ENCODE measurements at places on chromosomes 6 and 20. TPM values are rescaled to one million over a fixed set of nuclear protein-coding genes. Genes with fewer than 3 reads are reported as not detected.
A peak's percentile ranks its signal among the peaks of the same experiment; 100 is the strongest.

DNA sequence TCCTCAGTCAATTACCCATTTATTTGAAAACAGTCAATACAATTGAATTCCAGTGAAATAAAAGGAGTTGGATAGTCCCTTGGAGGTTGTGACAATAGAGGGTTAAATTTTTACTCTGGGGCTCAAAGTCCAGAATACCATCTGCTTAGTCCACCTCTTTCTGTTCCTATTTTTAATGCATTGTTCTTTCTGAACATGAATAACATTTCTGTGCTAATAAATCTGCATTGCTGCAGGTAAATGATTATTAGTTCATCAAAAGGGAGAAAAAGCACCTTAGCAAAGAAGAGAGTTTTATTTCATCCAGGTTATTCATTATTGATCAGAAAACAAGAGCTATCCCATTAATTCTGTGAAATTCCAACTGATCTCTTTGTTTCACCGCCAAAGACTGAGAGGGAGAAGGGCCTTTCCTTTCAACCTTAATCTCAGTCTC is 166.1 kb upstream of the OLIG3 start:
- no peak for DNase-seq

DNA sequence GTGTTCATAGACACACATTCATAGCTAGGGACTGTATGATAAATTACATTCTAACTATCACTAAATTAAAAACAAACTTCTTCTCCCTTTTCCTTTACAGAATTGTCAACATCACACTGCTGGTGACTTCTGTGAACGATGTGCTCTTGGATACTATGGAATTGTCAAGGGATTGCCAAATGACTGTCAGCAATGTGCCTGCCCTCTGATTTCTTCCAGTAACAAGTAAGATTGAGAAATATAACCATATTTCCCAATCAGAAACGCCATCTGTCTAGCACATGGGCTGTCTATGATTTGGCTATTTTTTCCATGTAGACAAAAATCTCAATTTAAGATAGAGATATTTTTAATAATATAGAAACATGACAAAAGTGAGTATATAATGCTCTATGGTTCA is 367.7 kb downstream of the ARHGAP18 start:
- no peak for DNase-seq

GRCh38 chr6:159464816-159465215 is 228.2 kb downstream of the SOD2 start:
- DNase-seq: no peak

GRCh38 chr20:48492715-48493070 is 335.1 kb downstream of the PREX1 start:
- DNase-seq: no peak

The IFNGR1 gene
- 53.5 TPM for total RNA-seq

DNA sequence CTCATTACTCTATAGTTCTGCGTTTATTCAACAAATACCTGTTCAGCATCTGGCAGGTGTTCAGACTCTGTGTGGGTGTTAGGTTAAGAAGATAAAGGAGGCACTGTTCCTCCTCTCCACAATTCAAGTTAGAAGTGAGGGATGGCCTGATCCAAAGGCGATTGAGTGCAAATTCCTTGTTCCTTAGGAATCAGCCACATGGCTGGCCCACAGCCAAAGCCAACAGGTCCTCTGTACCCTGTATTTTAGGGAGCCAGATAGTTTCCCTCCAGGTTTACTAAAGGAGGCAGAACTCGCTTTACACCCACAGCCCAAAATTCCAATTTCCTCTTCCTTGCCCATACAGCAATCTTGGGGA is 5.0 kb upstream of the CD40 start:
- no peak for DNase-seq

- DNase-seq: no peak
Observed at GRCh38 chr6:74596588-74596987, 609.3 kb downstream of the COL12A1 start.

The ADAM33 gene
- 215 TPM for total RNA-seq

- DNase-seq: no peak
Observed at GRCh38 chr6:150686566-150686965, 86.9 kb downstream of the PLEKHG1 start.

The CALHM6 gene
- total RNA-seq: not detected

DNA sequence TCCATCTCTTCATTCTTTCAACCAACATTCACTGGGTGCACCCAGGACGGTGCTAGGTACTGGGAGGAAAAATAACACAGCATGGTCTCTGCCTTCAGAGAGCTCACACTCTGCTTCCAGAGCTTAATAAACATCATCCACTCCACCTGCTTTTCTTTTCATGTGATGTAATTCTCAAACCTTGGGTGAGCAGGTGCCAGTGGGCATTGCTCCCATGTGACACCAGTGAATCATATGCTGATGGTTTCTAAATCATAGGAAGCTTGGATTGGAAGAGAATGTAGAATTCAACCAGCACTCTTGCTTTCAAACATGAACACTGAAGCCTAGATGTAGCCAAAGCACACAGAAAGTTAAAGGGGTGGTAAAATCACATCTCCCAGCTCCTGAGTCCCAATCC is 189.8 kb downstream of the FOXA2 start:
- DNase-seq: no peak

GRCh38 chr6:114449659-114450058 is 106.8 kb upstream of the HS3ST5 start:
- DNase-seq: no peak

DNA sequence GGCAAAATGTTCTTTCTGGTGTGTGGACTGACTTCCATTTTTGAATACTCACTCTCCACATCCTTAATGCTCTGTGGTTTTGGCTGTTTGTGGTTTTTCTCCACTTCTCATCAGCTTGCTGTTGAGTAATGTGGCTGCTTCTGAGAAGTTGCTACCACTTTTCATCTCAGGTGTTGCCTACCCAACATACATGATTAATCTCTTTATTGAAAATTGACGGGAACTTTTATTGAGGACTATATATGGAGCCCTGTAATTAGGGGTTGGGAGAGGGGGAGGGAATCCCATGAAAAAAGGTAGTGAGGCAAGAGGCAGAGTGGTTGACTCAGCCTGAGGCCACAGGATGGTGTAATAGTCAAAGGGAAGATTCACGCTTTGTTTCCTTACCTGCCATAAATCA is 17.6 kb downstream of the IL22RA2 start:
- no peak for DNase-seq

DNA sequence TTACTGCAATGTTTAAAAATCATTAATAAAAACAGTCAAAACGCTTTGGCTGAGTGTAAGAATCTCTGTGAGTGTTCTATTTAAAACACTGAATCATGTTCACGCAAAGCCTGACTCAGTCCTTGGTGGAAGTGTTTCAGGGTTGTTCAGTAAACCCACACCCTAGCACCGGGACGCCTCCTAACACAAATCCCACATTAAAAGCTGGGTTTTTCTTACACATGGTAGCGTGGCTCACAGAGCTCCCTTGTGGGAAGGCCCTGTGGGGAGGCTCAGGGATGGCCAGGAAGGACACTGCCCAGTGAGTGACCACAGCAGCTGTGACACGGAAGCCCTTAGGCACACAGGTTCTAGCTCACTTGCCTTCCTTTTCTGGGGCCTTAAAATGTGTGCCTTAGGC is 80.2 kb downstream of the GMPR start:
- DNase-seq: no peak

The KCNQ5 gene
- total RNA-seq: 0.34 TPM

GRCh38 chr20:528923-529604 is 14.5 kb downstream of the CSNK2A1 start:
- no peak for DNase-seq

DNA sequence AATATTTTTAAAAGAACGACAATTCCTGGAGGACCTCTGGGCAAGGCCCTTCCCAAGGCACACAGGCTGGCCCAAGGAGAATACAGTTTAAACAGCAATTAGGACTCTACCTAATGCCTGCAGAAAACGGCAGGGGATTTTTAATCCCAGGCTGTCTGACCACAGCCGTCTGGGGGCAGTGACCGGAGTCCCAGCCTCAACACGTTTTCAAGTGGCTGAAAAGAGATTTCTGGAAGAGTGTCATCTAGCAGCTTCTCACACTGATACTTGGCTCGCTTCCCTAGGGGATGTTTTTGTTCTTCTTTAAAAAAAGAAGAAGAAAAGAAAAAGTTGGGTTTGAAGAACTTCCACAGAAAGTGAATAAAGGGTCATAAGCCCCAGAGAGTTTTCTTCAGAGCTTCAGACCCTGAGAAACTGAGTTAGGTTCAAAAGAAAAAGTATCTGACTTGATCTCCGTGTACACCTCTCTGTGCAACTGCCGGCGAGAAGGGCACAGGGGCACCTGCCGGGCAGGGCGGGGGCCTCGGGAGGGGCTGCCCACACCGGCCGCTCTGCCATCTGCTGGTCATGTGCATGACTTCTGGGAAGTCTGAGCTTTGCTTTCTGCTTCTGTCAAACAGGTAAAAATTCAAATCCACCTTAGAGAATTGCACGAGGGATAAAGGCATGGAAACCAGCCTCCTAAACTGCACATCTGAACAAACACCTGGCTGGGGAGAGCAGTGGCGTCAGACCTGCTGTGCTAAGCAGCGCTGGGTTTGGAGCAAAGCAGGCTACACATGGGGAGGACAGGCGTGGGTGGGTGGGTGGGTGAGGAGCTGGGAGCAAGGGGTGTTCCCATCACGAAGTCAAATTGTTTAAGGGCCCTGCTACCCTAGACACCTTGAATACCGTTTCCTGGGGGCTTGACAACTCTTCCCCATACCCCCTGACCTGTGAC is 33.0 kb downstream of the RRBP1 start:
- peak; percentile 10 for DNase-seq
